LNCaP clone FGC (cell line): ENCODE measurements at places on chromosomes 2 and 18.

GRCh38 chr2:12501469-12502158 lies 215.1 kb upstream of the TRIB2 start:
- no peak for DNase-seq

GRCh38 chr2:10897956-10898355 lies 13.8 kb upstream of the KCNF1 start:
- DNase-seq = no peak

- DNase-seq = no peak
Measured at GRCh38 chr2:68483011-68483410, 15.6 kb downstream of the APLF start.

DNA sequence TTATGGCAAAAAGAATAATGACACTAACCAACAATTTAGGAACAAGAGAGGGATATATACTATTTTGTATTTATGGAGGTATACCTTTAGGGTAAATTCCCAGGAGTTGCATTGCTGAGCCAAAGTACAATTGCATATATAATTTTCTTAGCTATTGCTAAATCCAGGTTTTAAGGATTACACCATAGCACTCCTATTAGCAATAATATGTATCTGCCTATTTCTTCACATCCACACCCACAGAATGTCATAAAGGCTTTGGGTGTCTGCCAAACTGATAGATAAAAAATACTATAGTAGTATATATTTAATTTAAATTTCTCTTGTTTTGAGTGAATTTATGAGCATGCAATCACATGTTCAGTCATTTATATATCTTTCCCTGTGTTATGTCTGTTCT lies 11.5 kb upstream of the SERPINB13 start:
- no peak for DNase-seq

GRCh38 chr2:166057370-166058164 lies 70.3 kb downstream of the SCN1A start:
- peak; percentile 37 for DNase-seq

DNA sequence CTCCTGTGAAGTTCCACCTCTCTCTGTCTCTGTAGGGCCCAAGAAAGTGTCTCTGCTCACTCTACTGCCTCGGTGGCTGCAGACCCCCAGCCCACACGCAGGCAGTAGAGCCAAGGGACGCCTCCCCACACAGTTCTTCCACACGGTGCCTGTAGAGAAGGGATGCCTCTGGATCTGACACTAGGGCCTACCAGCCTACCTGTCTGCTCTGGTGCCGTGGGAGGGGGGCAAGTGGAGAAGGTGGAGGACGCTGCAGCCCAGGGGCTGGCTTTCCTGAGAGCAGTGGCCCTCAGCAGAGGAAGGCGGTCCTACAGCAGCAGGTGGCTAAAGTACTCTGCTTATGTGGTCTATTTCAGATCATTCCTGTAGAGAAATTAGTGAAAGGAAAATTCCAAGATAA lies 9.0 kb upstream of the TMEM214 start:
- no peak for DNase-seq

GRCh38 chr2:30777661-30778505 lies 29.4 kb downstream of the CAPN13 start:
- no peak for DNase-seq

DNA sequence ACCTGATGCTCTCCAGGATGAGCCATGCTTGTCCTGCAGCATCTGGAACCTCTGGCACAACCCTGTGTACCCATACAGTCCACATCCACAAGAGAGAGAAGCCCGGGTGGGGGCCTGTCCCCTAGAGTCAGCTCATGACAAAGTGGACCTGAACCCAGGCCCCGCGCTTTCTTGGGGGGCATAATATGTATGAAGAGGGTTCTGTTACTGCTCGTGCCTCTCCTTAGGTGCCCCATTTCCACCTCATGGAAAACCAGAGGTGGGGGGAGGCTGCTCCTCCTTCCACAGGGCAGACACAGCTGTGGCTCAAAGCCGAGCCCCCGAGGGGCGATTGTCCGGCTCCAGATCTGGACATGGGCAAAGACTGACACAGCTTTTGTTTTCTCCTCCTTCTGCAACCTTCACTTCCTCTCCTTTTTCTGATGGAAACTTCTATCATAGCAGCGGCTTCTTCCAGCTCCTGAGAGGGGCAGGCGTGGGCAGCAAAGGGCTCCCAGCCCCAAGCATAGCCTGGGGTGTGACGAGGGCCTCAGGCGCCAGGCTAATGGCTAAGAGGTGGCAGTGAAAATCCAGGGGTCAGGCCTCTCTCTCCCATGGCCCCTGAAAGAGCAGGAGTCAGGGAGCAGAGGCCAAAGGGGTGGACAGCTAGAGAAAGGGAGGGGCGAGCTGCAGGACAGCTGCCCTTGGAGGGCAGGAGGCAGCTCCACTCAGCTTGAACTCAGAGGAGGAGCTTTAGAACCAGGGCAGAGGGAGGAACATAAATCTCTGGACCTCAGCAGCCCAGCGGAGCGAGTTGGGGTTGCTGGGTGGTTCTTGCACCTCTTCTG lies 155.5 kb downstream of the ZFP36L2 start:
- no peak for DNase-seq

GRCh38 chr2:222298001-222298310 lies 842 bp downstream of the PAX3 start:
- no peak for DNase-seq

DNA sequence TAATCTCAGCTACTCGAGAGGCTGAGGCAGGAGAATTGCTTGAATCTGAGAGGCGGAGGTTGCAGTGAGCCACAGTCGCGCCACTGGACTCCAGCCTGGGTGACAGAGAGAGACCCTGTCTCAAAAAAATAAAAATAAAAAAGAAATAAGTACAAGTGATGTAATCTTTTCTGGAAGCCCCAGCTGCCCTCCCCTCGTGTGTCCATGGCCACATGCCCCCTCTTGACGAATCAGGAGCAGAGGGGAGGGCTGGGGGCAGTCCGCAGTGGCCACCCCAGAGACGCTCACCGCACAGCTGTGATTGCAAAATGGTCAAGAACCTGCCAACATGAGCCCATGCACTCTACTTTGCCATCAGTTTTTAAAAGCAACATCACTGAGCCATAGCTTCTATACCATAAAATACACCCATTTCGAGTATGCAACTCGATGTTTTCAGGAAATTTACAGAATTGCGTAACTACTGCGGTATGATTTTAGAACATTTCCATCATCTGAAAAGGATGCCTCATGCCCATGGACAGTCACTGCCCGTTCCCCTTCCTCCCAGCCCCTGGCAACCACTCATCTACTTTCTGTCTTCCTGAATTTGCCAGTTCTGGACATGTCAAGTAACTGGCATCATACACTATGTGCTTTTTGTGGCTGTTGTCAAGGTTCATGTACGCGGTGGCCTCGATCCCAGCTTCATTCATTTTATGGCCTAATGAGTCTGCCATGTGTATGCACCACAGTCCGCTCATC lies 88.1 kb downstream of the NDUFA10 start:
- DNase-seq = no peak

DNA sequence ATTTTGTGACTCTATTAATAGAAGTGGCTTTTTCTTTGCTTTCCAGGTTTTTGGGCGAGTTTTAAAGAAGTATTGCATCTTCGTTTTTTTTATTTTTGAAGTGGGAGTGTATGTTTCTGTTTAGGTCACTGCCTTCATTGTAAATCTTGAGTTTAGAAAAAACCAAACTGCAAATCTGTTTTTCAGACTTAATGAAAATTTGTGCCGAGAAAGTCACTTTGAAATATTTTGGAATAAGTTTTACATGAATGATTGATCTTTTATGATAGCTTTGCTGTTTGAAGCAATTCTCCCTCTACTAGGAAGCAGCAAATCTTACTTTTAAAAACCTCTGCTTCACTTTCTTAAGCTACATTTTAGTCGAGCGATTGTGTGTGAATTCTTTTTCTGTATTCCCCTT lies 2.2 kb downstream of the SMAD4 start:
- DNase-seq = no peak

GRCh38 chr2:15841776-15842560 lies 98.4 kb upstream of the MYCN start:
- no peak for DNase-seq

GRCh38 chr2:211599146-211599545 lies 939.5 kb downstream of the ERBB4 start:
- no peak for DNase-seq

GRCh38 chr18:49645841-49646351 lies 84.0 kb downstream of the LIPG start:
- no peak for DNase-seq

GRCh38 chr2:70471129-70471528 lies 82.5 kb downstream of the TGFA start:
- no peak for DNase-seq

GRCh38 chr2:176653479-176654443 lies 384.5 kb downstream of the MTX2 start:
- peak; percentile 39 for DNase-seq

DNA sequence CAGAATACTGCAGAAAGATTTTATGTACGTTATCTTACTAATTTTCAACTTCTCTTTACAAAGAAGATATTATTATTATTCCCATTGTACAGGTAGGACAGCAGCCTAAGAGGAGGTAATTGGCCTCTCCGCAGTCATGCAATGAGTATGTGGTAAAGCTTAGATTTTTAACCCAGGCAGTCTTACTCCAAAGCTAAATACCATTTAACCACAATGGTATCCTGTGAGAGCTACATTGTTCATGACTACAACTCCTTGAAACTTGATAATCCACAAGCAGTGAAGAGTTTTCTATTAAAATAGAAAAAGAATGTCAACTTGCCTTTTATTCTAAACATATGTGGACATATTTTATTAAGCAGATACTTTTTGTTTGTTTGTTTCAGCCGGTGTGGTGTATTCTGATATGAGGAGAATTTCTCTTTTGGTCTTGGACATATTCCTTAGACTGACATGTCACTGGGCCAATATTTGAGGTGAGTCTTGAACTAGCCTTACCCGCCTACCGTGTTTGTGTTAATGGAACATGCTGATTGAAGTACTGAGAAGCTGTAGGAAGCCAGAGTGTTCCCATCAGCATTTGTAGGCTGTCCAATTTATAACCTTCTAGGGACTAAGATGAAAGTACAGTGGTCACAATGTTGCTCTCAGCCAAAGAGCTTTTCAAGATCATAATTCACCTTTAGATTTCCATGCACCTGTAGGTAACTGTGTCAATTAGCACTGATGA lies 293.9 kb upstream of the DCC start:
- no peak for DNase-seq

DNA sequence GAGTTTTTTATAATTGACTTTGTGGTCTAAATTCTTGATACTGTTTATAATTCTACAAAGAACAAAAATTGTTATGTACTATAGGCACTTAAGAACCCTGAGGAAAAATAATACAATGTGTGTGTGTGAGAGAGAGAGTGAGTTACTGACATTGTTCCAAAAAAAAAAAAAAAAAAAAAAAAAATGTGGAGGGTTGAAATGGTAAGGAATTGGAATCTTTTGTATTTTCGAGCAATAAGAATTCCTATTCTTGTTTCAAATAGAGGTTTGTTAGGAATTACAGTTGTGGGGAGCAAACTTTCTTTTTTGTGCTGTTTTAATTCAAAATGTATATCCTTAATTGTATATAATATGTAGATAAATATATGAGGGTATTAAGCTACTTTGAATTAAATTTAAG lies 45.7 kb downstream of the VAPA start:
- DNase-seq = no peak

DNA sequence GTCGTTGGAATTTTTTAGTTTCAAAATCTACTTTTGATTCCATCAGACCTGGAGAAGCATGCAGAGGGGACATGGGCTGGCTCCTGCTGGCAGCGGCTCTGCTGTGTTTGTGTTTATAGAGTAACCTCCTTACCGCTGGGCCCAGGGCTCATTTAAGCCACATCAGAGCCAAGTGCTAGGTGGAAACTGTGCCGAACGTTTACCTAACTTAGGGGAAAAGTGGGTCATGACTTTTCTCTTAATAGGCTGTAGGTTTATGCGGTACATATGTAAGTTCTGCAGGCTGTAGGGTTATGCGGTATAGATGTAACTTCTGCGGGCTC lies 17.7 kb downstream of the CNDP2 start:
- no peak for DNase-seq

DNA sequence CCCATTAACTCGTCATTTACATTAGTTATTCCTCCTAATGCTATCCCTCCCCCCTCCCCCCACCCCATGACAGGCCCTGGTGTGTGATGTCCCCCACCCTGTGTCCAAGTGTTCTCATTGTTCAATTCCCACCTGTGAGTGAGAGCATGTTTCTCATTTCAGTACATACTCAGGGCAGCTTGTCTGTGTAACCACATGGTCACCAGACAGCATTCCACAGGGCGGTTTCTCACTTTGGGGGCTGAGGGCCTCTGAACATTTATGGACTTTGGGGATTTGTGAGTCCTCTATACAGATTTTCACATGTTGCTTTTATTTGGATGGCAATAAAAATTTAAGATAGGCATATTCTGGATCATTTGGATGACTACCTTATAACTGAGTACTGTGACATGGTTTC lies 84.0 kb downstream of the LYPD6B start:
- no peak for DNase-seq

- no peak for DNase-seq
Measured at GRCh38 chr2:217360781-217361482, 501.1 kb upstream of the TNP1 start.

DNA sequence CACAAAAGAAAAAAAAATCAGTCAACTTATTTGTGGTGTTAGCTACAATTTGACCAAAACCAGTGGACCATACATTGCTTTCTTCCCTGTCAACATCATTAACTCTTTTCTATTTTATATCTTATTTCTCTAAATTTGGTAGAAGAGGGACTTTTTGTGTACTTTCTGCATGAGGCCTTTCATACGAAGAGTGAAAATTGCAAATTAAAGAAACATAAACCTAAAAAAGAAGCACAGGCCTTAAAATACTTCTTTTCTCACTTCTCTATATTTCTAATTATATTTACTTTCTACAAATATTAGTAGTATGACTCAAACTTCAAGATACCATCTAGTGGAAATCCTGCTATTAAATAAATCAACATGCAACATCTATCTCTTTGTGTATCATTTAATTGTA lies 1073.4 kb upstream of the ZEB2 start:
- DNase-seq = no peak

DNA sequence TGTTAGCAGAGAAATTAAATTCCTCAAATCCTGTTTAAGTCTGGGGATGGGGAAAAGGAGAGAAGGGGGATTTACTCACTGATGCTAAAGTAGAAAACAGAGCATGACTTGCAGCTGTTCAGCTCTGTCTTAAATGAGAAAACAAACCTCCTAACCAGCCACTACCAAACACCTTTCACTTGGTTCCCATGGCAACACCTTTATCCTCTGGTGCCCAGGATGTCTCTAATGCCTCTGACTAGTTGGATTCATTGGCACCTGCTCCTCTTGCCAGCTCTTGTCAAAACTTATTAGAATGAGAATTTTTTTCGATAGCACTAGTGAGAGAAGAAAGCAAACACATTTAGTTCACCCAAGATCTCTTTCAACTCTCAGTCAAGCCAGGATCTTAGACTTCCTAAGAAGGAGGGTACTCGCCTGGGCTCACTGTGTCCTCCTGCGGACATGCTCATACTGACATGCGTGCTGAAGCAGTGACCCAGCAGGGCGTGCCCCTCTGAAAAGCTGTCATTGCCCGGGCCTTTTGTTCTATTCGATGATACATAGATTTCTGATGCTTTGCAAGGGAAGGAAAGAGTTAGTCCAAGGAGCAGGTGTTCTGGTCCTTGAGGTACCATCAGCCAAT lies 656.0 kb upstream of the CELF4 start:
- DNase-seq = no peak
